ENCODE measurements at places on chromosomes 7 and 10.

DNA sequence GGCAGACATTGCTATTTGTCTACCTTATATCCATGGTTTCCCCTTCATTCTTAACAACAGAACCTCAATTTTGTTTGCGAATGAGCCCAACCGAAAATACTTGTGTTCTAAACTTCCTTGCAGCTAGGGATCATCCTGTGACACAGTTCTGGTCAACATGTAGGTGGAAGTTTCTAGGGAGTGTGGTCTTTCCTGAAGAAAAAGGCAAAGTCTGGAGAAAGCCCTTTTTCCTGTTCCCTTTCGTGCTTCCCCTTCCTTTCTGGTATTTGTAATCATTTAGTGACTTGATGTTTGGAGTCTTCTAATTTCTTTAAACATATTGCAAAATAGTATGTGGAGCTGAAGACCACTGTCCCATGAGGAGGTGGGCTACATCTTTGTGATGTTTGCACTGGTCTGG lies 2.9 kb upstream of the IFRD1 start:
- no peak for DNase-seq

DNA sequence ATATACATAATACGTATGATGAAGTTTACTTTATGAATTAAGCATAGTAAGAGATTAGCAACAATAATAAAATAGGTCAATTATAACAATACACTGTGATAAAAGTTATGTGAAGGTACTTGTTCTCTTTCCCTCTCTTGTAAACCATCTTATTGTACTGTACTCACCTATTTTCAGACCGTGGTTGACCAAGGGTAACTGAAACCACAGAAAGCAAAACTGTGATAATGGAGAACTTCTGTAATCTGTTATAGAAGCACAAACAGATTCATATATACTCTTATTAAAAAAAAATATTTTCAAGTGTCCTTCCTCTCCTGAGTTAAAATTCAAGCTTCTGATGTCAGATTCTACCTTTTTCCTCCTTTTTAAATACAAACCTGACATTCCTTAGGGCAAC lies 1247.8 kb upstream of the SORCS1 start:
- no peak for DNase-seq

- no peak for DNase-seq
Measured at GRCh38 chr10:74174521-74174920, 23.5 kb downstream of the ADK start.

DNA sequence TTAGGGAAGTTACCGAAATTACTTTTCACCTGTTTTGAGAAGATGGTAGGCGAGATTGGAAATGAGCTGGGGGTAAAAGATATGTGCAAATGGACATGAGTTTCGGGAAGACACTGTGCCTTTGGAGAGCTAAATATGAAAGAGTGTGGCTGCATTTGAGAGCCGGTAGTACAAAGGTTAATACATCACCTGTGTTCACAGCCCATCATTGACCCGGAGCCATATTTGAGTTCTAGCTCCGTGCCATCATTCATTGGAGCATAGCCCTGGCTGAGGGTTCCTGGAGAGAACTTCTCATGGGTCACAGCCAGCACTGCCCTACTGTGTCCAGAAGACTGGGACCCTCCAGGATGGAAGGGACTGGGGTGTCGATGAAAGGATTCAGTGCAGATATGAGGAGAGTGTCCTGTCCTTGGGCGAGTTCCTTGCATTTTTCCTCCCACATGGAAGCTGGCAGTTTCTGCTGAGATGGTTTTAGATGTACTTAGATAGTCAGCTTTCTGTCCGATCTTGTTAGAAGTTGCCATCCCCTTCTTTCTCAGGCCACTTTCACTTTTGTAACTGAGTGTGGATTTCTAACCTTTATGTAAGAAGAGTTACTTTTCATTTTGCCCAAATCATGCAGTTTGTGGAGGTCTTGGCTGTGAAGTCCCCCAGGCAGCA lies 138.8 kb downstream of the JCAD start:
- DNase-seq, result no peak

DNA sequence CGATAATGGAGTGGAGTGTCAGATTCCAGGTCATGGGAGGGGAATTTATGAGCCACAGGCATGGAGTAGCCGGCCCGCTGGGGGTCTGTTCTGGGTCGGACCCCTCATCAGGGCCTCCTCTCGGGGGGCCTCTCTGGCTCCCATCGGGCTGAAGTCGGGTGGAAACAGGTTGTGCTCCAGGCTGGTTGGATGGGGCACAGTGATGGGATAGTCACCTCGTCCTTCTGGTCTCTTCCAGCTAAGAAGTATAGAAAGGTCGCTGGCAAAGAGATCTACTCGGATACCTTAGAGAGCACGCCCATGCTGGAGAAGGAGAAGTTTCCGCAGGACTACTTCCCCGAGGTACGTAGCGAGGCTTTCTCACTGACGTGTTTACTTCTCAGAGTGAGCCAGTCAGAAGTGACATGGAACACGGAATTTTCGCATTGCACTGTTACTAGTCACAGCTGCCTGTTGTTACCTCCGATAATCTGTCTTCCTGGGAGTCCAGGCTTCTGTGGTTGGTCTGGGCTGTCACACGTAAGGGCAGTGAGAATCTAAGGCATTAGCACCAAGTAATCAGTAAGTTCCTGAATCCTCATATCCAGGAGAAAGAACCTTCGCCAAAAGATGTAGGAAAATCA lies 88.3 kb downstream of the NKX6-2 start:
- no peak for DNase-seq

DNA sequence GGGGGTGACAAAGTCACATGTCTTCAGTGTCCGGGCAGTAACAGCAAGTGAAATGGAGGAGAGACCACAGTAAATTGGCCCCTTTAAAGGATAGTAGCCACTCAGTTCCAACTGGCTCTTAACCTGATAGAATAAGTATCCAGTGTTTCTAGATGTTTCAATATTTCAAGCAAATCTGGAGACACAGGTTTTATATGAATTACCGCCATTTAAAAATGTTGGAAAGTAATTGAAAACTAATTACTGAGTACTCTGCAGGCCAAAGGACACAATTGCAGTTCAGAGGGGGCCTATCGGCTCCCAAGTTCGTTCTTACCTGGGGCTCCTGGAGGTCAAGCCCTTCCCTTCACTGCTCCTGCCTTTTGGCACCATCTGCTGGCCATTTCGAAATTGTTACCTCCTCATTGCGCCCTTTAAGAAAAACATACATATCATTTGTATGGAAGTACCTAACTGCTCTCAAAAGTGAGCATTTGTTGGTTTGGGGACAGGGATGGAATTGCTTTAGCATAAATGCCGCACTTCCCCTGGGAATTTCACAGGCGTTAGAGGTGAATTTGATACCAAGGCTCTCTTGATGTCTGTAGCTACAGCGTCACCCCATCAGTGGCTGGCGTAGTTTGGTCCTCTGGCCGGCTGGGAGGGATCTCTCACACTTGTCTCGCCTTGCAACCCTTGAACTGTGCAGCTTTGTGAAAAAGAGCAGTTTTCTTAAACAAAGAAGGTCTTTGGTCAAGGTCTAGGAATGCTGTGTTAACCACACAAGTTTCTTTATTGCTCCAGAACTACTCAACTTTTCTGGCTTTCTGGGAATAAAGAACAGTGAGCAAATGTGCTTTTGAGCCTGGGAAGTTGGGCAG lies 220.0 kb downstream of the ARHGAP21 start:
- DNase-seq, result peak; percentile 48

- no peak for DNase-seq
Measured at GRCh38 chr7:103951311-103951710, 38.1 kb downstream of the RELN start.

DNA sequence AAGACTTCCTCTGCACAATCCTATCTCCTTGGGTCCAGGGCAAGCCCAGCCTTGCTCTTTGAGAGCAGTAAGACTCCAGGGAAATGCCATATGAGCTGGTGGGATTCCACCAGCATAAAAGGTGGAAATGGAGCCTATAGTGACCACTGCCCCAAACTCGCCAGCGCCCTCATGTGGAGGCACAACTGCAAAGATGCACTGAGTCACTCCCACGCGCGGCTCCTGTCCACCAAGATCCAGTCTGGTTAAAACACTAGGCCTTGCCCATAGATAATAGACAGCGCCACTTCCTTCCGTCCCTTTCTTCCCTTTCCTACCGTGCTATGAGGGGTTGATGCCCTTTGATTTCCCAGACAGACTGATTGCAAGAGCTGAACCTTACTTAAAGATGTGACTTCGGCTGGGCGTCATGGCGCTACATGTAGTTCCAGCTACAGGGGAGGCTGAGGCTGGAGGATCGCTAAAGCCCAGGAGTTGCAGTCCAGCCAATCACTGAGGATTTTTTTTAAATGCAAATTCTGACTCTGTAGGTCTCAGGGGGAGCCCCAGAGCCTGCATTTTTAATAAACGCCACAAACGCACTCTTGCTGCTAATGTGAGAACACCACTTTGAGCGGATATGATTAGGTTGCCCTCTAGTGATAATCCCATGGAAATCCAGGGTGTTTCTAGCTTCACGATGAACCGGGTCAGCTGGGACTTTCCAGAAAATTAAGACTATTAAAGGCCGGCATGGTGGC lies 136.5 kb downstream of the EPC1 start:
- peak; percentile 7 for DNase-seq

- no peak for DNase-seq
Measured at GRCh38 chr7:74481458-74482196, 27.9 kb downstream of the GTF2IRD1 start.

- DNase-seq, result no peak
Measured at GRCh38 chr7:92737706-92738105, 98.7 kb downstream of the CDK6 start.

GRCh38 chr7:141160246-141160860 lies 86.5 kb downstream of the TMEM178B start:
- no peak for DNase-seq

DNA sequence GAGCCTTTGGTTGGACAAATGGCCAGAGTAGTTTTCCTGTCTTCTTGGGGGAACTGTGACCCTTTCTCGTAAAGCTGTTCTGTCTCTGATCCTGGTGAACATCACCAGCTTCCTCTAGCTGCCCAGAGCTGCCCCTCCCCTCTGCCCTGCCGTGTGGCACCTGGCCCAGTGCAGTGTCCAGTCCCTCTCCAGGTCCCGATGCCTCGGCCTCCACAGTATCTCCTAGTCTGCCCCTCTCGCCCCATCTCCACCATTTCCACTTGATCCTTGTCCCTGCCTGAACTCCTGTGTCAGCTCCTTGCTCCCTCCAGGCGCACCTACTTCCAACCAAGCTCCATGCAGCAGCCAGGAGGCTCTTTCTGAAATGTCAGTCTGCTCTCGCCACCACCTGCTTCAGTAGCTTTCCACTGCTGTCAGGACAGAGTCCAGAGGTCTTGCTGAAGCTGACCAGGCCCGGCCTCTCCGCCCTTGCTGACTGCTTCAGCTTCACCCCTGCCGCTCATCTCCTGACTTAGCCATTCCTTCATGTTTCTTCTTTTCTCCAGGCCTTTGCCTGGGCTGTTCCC lies 133.6 kb downstream of the GRK5 start:
- no peak for DNase-seq

- no peak for DNase-seq
Measured at GRCh38 chr7:78746301-78746700, 707.2 kb downstream of the MAGI2 start.

- no peak for DNase-seq
Measured at GRCh38 chr10:122636953-122637352, 62.7 kb downstream of the C10orf120 start.

DNA sequence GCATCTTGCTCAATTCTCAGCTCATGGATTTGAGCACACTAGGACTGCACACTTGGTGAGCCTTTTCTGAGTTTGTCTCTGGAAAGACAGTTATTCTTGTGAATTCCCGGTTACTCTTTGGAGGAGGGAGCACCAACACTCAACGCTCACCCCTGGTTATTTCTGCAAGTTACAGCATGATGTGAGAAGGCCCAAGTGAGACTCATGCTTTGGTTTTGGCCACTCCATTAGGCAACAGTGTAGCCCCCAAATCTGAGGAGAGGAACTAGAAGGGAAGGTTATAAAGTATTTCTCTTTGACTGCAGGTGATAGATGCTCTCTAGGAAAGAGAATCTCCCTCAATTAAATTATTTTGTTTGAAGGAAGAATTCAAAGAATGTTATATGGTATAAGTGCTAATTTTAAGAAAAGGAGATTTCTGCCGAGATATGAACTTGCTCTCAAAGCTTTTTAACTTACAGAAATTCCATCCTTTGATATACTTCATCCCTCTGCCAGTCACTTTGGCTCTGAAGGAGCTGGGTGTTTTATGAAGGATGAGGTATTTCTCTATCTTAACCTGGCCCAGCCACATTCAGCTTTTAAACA lies 183.4 kb downstream of the WNT2 start:
- DNase-seq, result no peak

DNA sequence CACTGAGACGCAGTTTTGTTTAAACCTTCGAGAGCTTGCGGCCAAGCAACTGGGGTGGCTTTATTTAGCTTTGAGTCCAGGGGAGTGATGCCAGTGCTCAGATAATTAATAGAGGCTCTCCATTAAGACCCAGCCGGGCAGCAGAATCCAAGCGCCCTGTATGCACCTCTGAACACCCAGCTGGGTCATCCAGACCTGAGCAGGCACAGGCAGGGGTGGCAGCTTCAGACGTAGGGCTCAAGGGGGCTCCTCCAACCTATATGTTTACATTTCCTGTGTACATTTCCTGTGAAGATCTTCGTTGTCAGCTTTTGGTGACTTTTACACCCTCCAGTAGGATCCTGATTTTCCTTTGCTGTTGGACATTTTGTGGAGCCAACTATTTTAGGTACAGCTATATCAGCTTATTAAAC lies 719.5 kb downstream of the LRMDA start:
- DNase-seq, result peak; percentile 6

DNA sequence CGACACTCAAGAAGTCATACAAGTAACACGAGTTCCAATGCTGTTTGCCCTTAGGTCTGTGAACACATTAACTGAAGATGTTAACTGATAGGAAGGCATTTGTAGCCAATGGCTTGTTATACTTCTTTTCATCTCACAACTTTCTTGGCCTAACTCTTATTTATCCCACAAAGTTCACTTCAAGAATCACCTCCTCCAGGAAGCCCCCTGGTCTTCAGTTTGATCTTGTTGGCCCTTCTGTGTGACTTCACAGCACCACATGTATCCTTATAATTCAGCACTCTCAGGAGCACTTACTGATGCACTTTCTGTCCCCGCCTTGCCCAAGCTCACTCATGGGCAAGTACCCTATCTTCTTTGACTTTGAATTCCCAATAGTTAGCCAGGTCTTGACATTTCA lies 159.6 kb downstream of the RAPGEF5 start:
- no peak for DNase-seq

GRCh38 chr7:24739306-24739705 lies 18.0 kb downstream of the GSDME start:
- no peak for DNase-seq

- DNase-seq, result no peak
Measured at GRCh38 chr7:157423348-157423747, 86.5 kb downstream of the DNAJB6 start.

- no peak for DNase-seq
Measured at GRCh38 chr7:99078416-99078815, 65.5 kb downstream of the SMURF1 start.

- peak; percentile 91 for DNase-seq
Measured at GRCh38 chr10:58334817-58335305, at the start of gene UBE2D1. TSS of gene UBE2D1 (plus strand) at chr10:58335006. CDS start at chr10:58335202, 196 bp downstream.

- no peak for DNase-seq
Measured at GRCh38 chr10:28938745-28939144, 261.4 kb downstream of the BAMBI start.

DNA sequence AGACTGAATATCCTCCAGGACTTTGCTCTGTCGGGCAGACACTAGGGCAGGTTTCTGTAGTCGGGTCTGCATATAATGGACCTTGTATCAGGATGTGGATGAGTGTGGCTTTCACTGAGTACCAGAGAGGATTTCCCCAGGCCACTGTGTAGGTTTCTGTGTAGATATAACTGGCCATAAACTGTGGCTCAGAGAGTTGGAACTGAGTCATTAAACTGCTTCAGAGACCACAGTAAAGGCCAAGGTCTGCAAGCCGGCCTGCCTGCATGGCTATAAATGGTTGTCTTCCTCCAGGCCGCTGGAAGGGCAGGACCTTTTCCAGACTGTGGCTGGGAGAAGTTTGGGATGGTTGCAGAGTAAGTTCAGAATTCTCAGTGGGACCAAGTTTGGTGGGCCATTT lies 16.9 kb downstream of the ZNF92 start:
- DNase-seq, result no peak
